Effector CD8-positive, alpha-beta T cell (primary cell): ENCODE measurements at places on chromosomes 12 and 14.

- peak; percentile 73 for DNase-seq
These were observed 742 bp downstream of the SPSB2 start for GRCh38 chr12:6872073-6873048.

DNA sequence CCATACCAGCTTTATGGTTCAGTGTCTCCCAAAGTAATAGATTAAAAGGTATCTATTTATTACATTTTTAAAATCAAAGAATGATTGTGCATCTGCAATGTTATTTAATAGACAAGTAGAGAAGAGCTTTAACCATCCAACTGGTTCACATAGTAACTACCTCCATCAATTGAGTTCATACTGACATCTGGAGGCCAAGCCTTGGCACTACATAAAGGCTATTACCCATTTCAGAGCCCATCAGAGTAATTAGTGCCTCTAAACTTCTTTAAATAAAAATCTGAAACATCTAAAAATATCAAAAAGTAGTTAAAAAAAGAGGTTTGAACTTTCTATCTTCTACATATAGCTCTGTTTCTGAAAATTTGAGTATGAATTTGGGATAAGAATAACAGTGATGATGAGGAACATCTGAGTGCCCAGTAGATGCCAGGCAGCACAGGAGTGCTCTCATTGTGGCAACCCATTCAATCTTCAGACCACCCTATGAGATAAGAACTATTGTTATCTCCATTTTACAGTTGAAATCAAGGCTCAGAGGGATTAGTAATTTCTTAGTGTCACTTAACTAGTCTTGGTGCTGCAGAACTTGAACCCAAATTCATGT lies 132.9 kb upstream of the DAAM1 start:
- DNase-seq, result no peak

DNA sequence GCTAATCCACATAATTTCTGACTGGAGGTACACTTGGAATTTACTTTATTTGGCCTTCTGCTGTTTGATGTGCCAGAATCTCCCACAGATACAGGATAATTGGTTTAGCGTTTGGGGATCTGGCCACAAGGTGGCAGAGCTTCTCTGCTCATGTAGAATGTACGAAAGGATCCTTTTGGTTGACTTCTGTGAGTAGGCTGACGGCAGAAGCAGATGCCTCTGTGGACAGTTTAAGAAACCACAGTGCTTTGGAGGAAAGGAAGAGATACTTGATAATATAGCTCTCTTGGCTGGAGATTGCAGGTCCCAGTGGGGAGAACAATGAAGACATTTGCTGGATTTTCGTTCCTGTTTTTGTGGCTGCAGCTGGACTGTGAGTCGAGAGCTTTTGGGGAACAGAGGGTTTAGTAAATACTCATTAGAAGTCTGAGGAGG lies 75.3 kb upstream of the OR4E1 start:
- DNase-seq, result peak; percentile 16

- DNase-seq, result no peak
These were observed 19.0 kb upstream of the CD9 start for GRCh38 chr12:6181166-6181565.

- DNase-seq, result no peak
These were observed 120.1 kb downstream of the DICER1 start for GRCh38 chr14:95037273-95037672.

- DNase-seq, result no peak
These were observed 31.3 kb upstream of the SLC10A1 start for GRCh38 chr14:69828354-69828753.

GRCh38 chr12:62113366-62114011 lies 146.7 kb upstream of the USP15 start:
- DNase-seq, result no peak

DNA sequence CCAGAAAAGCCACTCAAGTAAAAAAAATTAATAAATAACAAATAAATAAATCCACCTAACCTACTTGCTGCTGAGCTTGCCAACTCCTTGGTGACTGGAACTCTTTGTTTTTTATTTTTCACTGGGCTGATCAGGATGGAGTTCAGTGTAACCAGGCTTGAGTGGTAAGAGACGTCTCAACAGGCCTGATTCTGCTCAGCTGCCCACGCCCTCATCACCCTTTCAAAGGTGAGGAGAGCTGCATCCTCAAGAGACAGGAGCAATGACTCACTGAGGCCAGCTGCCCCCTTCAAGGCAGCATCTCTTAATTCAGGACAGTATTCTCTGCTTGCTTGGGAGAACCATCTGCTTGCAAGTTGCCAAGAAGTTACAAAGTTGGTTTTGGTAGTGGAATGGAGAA lies 111.9 kb upstream of the CPM start:
- no peak for DNase-seq

DNA sequence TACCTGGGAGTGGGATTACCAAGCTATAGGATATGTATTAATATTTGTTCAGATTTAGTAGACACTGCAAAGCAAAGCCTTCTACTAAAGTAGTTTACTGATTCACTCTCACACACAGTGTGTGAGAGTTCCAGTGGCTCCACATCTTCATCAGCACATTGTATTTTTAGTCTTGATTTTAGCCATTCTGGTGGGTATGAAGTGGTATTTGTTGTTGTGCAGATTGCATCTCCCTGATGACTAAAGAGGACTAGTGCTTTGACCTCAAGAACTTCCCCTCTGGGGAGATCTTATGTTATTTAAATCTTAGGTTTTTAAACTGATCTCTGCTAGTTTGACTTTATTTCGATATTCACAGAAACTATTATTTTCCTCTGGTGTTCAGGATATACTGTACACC lies 479.7 kb upstream of the RGS6 start:
- DNase-seq, result no peak

DNA sequence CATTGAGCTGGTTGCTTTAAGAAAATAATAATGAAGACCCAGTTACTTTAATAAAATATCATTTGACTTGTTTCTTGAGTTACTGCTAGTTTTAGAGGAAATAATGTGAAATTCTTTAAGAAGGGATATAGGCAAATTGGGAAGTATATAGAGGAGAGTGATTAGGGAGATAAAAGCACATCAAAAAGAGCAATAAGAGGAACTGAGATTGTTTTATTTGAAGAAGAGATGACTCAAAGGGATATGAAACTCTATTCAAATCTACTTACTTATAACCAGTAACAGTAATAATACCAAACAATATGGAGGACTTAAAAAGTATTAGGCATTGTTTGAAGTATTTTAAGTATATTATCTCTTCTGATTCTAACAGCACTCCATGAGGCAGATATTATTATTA lies 37.1 kb downstream of the LRRK2 start:
- no peak for DNase-seq

- no peak for DNase-seq
These were observed 44.6 kb upstream of the VRK1 start for GRCh38 chr14:96752594-96752993.

- no peak for DNase-seq
These were observed 48.3 kb downstream of the SPRING1 start for GRCh38 chr12:116689521-116689920.

- no peak for DNase-seq
These were observed 294.4 kb downstream of the DIO2 start for GRCh38 chr14:79916892-79917291.

DNA sequence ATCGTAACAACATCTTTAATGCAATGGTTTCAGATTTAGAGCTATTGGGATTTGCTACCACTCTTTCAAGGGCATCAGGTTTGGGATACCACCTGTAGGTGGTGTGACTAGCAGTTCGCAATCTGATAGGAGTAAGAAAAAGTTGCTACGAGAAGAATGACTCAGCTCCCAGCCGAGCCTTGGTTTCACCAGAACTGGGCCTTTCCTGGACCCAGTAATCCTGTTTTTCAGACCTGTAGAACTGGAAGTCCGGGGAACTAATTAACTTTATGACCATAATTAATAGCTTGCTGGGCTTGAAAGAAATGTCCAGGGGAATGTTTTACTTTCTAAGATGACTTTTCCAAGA lies 770 bp downstream of the ABHD4 start:
- DNase-seq, result no peak

- no peak for DNase-seq
These were observed 9.9 kb upstream of the SLC38A2 start for GRCh38 chr12:46382408-46382963.

GRCh38 chr12:26848156-26848825 lies 15.3 kb upstream of the ITPR2 start:
- no peak for DNase-seq

- DNase-seq, result no peak
These were observed 64.5 kb downstream of the CRADD start for GRCh38 chr12:93741659-93742109.

DNA sequence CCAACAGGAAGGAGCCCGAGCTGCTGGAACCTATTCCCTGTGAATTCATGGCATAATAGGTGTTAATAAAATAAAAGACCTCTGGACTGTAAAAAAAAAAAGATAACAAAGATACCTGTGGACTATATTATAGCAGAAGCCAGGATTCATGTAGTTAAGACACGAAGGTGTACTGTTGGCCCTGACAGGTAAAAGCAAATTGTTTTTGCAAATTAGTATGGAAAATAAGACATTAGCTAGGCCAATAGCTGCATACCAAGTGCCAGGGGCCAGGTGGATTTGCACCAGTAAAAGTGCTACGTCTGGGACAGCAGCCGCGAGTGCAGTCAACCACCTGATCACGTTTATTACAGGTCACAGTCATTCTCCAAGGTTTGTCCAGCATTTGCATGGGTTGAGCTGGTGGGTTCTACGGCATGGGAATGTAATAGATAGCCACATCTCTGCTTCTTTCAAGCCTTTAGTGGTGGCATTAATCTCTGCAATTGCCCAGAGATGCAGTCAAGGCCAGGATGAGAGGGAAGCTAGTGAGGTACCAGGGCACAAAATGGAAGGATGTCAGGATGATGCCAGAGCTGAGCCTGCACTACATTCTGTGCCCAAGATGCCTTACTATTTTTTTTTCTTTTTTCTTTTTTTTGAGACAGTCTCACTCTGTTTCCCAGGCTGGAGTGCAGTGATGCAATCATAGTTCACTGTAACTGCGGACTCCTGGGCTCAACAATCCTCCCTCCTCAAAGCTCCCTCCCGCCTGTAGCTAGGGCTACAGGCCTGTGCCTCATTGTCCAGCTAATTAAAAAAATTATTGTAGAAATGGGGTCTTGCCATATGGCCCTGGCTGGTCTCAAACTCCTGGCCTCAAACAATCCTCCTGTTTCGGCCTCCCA lies 26.3 kb downstream of the TNFAIP2 start:
- no peak for DNase-seq

- DNase-seq, result no peak
These were observed 17.9 kb upstream of the RAB35 start for GRCh38 chr12:120134307-120134980.

DNA sequence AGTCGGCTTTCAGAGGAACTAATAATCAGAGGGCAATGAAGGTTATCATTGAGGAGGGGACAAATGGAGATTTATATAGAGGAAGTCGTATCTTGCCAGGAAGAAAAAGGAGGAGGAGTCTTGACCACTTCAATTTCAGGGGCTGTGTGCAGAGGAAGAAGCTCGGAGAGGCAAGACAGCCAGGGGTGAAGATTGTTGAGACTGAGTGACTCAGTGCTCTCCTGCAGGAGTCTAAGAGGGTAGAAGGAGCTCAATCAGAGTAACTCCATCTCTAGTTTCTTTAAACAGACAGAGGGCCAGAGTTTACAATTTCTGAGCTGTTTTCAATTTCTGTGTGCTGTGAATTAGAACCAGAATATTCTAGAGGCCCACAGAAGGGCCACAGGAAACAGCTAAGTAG lies 439.3 kb upstream of the PRICKLE1 start:
- DNase-seq, result no peak

GRCh38 chr14:74942608-74943007 lies 12.8 kb downstream of the PGF start:
- no peak for DNase-seq

DNA sequence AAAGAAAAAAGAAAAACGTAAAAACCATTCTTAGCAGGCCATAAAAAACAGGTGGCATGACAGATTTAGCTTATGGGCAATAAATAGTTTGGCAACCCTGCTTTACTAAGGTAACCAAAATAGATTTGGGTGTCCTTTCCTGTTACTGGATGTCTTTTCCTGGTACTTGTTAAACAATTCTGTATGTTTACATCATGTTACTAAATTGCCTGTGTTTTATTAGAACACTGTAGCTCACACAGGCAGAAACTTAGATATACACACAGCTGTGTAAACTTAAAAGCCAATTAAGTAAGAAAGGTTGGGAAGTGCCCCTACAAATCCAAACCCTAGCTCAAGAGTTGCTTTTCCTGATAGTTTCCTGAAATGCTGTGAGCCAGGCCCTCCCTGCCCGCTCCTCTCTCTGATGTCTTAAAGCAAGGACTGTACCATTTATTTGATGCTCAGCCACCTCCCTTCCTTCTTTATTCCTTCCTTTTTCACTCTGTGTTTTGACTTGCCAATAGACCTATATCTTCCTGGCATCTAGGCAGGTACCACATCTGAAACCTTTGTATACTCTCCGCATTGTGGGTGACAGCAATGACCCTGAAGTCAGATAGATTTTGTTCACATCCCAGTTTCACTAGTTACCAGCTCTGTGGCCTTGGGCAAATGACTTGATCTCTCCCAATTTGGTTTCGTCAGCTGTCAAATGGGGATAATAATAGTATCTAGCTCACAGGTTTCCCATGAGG lies 3.7 kb upstream of the CAMKK2 start:
- DNase-seq, result no peak

DNA sequence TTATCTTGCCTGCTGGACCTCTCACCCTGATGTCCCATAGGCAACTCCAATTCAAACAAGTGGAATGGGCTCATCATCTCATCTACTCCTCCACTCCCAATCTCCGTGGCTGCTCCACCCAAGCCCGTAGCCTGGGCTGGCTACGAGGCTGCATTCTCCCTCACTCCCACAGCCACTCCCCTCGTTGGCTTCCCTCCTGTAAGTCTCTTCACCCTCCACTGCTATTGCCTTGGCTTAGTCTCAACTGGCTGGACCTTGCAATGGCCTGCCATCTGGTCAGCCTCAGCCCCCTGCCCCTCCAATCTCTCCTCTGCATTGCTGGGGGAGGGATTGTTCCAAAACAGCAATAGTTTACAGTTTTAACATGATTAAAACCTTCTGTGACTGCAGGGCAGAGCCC lies 44.4 kb upstream of the PELI2 start:
- DNase-seq, result no peak

DNA sequence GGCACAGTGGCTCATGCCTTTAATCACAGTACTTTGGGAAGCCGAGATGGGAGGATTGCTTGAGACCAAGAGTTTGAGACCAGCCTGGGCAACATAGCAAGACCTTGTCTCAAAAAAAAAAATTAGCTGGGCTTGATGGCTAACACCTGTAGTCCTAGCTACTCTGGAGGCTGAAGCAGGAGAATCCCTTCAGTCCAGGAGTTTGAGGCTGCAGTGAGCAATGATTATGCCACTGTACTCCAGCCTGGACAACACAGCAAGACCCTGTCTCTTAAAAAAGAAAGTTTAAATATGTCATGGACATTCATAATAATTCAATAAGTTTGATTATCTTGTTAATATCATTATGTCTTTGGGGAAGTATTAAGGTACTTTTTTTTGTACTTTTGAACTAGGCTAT lies 38.9 kb downstream of the KIAA0586 start:
- DNase-seq, result no peak
